GM12891 (cell line): ENCODE measurements at places on chromosomes 5 and 9.

DNA sequence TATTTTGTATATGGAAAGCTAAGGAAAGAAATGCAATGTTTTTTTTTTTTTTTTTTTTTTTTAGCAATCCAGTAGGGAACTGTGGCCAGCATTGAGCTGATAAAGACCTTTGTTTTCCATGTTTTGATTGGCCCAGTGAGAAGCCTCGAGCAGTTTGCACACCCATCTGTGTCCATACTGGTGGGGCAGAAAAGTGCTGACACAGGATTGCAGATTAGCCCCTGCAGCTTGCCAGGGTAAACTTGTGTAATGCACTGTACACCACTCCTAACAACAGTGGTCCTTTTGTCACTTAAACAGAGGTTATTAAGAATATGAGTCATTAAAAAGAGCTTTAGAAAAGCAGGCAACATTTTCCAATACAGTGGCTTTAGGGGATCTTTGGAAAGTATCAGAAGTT is 132.8 kb upstream of the CDKN2B start:
- DNase-seq = no peak

DNA sequence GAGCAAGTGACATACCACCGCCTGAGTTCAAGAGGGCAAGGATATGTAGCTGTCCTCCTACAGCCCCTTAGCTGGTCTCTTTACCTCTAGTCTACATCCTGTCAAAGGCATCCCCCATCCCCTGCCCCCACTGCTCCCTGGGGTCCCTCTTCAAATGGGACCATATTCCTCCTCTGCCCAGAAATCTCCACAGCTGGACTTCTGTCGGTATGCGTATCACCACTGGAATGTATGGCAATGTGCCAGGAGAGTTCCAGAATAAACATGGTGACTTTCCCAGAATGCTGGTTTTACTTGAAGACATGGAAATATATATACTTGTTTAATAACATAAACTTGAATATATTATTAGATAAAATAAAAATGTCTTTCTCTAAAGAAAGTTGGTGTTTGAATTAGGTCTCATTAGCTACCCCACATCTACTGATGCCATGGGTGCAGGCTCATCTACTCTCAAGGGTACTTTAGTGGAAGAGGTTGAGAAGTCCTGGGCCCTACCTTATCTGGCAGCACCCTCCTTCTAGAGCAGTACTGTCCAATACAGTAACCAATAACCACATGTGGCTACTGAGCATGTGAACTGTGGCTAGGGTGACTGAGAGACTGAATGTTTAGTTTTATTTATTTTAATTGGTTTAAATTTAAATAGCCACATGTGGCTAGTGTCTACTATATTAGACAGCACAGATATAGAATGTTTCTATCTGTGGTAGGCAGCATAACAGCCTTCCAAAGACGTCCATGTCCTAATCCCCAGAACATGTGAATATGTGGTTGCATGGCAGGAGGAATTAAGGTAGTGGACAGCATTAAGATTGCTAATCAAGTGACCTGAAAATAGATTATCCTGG is 181.7 kb upstream of the SLC30A5 start:
- DNase-seq = no peak

DNA sequence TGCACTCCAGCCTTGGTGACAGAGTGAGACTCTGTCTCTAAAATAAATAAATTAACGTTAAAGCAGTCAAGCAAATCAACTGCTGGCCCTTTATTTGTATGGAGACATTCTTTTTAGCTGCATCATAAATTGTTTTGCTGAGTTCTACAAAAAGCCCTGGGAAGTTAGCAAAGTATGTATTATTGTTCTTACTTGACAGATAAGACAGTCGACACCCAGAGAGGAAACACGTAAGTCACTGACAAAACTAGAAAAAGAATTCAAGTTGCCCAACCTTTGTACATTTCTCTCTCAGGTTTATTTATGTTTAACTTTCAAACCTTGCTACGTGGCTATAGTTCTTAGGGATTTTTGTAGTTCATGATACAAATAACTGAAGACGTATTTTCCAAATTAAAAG is 40.4 kb upstream of the MACIR start:
- DNase-seq = no peak

GRCh38 chr5:107486489-107486888 is 184.2 kb downstream of the EFNA5 start:
- DNase-seq = no peak

GRCh38 chr5:38556088-38556598 is 303 bp downstream of the LIFR start:
- DNase-seq = no peak

DNA sequence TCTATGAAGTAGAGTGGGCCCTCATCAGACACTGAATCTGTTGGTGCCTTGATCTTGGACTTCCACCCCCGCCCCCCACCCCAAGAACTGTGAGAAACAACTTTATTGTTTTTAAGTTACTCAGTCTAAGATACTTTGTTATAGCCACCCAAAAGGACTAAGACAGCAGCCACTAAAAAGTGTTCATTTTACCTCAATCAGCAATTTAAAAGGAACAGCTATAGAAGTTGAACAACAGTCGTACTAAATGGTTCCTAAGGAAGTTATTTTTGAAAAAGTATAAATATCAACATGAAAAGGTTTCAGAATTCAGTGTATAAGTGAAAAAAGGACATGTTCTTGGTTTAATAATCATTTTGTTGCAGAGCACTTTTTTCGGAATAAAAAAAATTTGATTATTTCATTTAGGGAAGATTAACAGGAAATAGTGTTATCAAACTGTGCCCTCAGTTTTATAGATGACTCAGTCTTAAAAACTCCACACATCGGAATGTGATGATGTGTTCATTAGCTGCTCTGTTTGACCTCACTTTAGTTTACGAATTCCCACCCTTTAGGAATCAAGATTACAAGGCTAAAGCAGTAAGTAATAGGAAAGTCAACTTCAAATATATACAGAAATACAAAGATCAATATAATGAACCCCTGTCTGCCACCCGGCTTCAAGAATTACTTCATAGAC is 71.2 kb downstream of the MTAP start:
- DNase-seq = no peak

GRCh38 chr9:122261469-122261881 is 3.2 kb downstream of the RBM18 start:
- DNase-seq = no peak

GRCh38 chr5:30846171-30846570 is 347.3 kb upstream of the CDH6 start:
- no peak for DNase-seq

DNA sequence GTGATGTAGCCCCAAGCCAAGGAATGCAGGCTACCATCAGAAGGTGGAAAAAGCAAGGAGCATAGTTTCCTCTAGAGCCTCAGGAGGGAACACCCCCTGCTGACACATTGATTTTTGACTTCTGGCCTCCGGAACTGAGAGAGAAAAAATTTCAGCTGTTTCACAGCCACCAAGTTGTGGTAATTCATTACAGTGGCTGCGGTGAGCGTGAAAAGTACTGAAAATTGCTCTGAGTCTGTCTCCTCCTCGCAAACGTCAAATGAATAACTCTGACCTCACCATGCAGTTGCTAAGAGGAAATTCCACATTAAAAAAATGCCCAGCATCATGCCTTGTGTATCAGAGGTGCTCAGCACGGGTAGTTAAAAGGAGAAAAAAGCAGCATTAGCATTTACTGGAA is 277.9 kb upstream of the MSX2 start:
- DNase-seq = no peak

- DNase-seq = no peak
These were observed 23.8 kb upstream of the IER5L start for GRCh38 chr9:129201866-129202265.

GRCh38 chr9:91946653-91947488 is 3.2 kb downstream of the ROR2 start:
- DNase-seq = no peak

DNA sequence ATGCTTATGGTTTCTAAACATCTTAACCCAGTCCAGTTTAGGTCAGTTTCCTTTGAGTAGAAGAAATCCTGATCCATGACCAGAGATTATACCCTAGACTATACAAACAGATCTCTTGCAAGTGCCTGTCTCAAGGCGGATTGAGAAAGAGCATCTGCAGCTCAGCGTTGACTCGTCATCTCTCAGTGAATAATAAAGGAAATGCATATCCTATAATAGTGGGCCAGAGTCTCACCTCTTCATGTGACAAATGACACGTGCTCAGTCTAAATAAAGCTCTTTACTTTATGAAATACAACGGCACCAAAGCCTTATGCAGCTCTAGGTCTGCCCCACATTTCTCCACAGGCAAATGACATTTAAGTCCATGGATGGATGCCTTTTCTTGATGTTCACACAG is 179.4 kb upstream of the NR3C1 start:
- DNase-seq = no peak

DNA sequence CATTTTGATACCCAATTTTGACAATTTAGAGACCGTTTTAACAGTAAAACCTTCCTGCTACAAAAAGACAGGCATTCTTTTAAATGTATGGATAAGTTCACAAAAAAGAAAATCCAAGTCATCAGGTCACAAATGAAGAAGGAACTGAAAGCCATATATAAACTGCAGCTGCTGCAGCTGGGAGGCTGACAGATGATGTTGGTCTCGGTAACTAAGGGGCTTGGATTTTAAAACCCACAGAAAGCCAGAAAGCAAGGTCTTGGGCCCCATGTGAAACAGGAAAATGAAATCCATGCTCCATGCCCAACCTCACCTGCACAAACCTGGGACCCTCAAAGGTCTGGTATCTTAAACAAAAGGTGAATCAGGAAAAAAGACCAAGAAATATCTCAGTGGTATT is 15.7 kb upstream of the C5orf34 start:
- no peak for DNase-seq
